ENCODE measurements at places on chromosomes 1 and 21.
A peak's percentile ranks its signal among the peaks of the same experiment; 100 is the strongest.

DNA sequence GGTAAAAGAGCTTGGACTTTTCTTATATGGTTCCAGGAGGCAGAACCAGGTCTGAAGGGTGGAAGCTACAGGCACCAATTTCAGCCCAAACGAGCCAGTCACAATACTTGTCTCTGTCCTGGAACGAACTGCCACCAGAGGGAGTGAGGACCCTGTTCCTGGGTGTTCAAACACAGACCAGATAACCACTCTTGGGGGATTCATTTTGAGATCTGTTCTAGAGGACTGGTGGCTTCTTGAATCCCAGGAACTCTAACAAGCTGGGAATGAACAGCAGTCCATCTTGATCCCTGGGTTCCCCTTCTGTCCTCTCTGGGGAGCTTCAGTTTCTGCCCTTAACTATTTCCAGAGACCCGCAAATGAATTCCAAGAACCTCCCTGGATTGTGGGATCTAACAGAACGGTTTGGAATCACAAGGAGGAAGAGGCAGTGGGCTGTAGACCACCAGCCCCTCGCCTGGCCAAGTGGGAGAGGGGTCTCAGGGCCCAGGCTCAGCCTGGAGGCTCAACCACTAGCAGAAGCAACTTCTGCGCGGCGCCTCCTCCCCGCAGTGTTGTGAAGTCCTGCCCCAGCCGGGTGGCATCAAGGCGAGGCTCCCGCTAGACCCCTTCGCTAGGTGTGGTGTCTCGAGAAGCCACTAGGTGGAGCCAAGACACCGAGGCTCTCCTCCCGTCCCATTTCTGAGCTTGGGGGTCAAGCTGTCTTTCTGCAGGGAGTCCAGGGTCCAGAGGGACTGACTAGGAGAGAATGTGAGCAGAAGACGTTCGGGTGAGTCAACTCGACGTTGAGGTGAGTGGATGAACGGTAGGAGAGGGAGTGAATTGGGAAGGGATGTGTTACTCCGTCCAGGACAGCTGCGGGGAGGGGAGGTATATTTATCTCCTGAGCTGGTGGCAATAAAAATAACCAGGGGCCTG is 12.1 kb upstream of the NES start:
- peak; percentile 66 for DNase-seq

DNA sequence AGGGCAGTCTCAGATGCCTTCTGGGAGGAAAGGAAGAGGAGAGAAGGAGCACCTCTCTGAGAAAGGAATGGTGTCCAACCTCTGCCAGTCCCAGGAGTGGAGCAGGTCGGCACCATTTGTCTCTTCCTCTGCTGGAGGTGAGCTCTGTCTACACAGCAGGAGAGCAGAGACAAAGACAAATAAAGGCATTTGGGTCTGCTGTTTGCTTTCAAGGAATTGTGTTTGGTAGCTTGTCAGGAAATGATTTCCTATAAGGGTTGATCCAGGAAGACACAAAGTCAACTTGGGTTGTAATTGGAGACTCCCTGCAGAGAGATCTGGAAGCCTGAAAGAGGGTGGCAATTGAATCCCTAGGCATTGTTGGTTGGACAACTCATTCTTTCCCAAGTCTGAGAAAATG is 34.5 kb upstream of the PLXNA2 start:
- DNase-seq = no peak

GRCh38 chr1:88145752-88146151 is 538.3 kb upstream of the PKN2 start:
- DNase-seq = no peak

DNA sequence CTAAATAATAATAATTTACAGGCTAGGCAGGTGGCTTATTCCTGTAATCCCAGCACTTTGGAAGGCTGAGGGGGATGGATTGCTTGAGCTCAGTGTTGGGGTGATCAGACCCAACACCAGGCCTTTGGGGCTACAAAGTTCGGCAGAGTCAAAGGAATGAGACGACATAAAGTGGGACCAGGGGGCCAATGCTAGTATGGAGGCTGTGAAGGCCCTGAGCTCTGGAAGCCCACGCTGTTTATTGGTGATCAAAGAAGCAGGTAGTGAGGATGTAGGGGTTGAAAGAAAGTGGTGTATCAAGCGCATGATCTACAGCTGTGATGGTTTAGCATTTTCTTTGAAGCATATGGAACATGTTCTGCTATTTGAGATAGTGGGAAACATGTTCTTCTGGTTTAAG is 5.6 kb downstream of the BTBD8 start:
- DNase-seq = no peak

GRCh38 chr1:27664291-27664690 is 7.7 kb downstream of the IFI6 start:
- no peak for DNase-seq

GRCh38 chr21:43727519-43728153 is 8.7 kb downstream of the PDXK start:
- DNase-seq = no peak

DNA sequence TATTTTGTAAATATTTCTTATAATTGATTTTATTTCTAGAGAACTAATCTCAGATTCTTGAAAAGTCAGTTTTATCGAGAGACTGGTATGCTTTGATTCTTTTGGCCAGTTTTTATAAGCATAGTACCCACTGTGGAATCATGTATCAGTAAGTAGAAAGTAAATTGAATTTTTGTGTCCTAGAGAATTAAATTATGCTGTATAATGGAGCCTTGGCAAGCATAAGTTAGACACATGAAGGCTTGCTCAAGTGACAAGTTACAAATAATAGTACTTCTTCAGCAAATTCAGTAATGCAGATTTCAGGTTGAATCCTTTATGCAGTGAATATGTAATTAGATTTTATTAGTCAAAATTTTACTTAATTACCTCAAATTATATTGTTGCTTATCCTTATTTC is 40.1 kb downstream of the ADGRL2 start:
- DNase-seq = no peak

GRCh38 chr1:209150114-209150513 is 433.4 kb upstream of the CAMK1G start:
- peak; percentile 29 for DNase-seq

DNA sequence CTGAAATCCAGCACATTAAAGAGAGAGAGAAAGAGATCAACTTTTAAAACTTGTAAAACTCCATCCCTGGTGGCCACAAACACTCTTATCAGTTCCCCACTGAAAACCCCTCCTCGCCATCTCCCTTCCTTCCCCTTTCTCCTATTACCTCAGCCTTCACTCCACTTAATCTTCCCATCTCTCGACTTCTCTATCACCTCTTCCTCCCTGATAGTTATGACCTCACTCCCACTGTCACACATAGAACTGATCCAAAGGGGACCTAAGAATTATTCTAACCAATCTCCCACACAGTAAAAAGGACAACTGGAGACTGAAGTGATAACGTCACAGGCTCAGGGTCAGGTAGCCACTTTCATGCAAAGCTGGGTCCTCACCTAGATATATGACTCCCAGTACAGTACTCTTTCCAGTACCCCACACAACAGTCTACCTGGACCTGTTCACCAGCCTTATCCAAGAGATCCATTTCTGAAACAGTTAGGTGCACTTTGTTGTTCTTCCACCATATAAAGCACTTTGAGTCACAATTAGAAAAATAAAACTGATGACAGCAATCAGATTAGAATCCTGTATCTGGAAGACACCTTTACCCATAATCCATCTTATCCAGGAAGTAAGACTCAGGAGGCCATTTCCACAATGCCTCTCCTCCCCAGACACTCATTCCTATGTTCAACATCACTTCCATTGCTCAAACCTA is 324.8 kb downstream of the SMYD3 start:
- no peak for DNase-seq

DNA sequence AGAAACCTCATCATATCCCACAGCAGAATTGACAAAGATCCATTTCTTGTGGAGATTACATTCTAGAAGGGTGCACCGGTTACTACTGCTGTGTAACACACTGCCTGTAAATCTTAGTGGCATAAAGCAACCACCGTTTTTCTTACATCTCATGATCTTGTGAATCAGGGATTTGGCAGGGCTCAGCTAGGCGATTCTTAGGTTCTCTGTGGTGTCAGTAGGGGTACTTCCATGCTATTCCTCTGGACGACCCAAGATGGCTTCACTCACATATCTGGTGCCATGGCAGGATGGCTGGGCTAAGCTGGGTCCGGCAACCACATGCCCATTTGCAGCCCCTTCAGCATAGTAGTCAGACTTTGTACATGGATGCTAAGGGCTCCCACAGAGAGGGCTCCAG is 179.8 kb upstream of the TMEM51 start:
- DNase-seq = no peak

DNA sequence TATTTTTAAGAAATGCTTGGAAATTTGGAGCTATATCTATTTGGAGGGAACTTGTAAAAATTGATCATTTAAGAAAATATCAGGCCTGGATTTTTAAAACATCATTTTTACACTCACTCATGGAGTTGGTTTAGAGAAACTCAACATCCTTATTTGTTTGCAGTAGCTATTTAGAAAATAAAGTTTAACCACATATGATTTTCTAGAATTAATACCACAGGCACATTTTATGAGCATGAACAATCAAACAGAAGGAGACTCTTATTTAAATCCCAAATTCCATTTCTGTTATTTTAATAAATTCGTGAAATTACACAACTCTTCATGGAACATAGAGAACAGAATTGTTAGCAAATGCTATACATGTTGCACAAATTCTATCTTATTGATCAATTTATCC is 3.2 kb downstream of the CDKN2C start:
- no peak for DNase-seq

GRCh38 chr1:91579658-91580228 is 79.1 kb downstream of the CDC7 start:
- no peak for DNase-seq

DNA sequence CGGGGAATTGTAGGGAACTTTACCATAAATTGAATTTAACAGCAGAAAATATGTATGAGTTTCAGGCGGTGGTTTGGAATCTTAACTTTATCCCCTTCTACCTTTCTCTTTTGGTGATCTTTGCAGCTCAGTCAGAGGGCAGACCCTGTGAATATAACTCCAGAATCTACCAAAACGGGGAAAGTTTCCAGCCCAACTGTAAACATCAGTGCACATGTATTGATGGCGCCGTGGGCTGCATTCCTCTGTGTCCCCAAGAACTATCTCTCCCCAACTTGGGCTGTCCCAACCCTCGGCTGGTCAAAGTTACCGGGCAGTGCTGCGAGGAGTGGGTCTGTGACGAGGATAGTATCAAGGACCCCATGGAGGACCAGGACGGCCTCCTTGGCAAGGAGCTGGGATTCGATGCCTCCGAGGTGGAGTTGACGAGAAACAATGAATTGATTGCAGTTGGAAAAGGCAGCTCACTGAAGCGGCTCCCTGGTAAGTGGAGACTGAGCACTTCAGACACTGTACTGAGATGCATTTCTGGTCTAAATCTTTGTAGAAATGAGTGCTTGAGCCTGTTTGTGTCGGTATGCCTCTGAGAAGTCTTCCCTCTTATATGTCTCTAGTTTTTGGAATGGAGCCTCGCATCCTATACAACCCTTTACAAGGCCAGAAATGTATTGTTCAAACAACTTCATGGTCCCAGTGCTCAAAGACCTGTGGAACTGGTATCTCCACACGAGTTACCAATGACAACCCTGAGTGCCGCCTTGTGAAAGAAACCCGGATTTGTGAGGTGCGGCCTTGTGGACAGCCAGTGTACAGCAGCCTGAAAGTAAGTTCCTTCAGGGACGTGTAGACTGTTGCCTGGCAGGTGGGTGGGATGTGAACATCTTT is 1.5 kb downstream of the CCN1 start:
- DNase-seq = peak; percentile 81

- DNase-seq = no peak
These were observed 88.3 kb upstream of the HP1BP3 start for GRCh38 chr1:20875198-20875973.

GRCh38 chr1:14117700-14118099 is 417.7 kb downstream of the PRDM2 start:
- no peak for DNase-seq

- DNase-seq = no peak
These were observed 239.0 kb downstream of the NTNG1 start for GRCh38 chr1:107379826-107380225.

GRCh38 chr1:207134581-207134980 is 30.5 kb downstream of the C4BPA start:
- DNase-seq = no peak

GRCh38 chr1:101115112-101115511 is 89.5 kb upstream of the DPH5 start:
- DNase-seq = no peak
